ENCODE measurements at places on chromosomes 4 and X. TPM values are rescaled to one million over a fixed set of nuclear protein-coding genes. Genes with fewer than 3 reads are reported as not detected.

DNA sequence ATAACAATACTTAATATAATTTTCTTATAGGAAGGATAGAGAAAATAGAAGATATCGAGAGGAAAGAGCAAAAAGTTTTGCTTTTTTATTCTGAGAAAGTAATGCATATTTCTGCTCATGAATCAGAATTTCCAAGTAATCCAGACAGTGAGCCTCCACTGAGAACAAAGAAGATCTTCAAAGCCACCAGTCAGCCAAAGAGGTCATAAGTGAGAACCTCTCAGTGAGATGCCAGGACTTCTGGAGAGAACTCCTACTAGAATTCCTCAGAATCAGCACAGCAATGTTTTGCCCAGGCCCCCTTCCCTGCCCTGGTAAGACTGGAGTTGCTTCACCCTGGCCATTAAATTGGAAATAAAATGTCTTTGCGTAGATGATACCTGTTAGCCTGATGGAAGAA lies 254.4 kb upstream of the FAT4 start:
- no peak for ATAC-seq

GRCh38 chr4:176874721-176875445 lies 82.2 kb upstream of the VEGFC start:
- ATAC-seq = no peak

The PRKG2 gene
- 3.9 TPM for total RNA-seq

- ATAC-seq = no peak
These were observed 33.3 kb upstream of the RBBP7 start for GRCh38 chrX:16903274-16904022.

DNA sequence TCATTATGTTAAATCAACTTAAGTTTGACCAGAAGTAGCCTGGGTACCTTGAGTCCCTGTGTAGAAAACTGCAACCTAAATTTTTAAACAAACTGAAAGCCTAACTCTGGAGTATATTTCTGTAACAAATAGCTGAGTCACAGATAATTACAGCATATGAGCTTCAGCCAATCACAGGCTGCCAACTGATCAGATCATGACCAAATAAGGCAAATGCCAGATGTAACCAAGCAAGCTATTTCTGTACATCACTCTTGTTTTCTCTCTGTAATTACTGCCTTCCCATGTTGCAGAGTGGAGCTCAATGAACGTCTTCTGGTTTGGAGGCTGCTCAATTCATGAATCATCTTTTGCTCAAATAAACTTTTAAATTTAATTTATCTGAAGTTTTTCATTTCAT lies 980.9 kb upstream of the DIAPH2 start:
- no peak for ATAC-seq

DNA sequence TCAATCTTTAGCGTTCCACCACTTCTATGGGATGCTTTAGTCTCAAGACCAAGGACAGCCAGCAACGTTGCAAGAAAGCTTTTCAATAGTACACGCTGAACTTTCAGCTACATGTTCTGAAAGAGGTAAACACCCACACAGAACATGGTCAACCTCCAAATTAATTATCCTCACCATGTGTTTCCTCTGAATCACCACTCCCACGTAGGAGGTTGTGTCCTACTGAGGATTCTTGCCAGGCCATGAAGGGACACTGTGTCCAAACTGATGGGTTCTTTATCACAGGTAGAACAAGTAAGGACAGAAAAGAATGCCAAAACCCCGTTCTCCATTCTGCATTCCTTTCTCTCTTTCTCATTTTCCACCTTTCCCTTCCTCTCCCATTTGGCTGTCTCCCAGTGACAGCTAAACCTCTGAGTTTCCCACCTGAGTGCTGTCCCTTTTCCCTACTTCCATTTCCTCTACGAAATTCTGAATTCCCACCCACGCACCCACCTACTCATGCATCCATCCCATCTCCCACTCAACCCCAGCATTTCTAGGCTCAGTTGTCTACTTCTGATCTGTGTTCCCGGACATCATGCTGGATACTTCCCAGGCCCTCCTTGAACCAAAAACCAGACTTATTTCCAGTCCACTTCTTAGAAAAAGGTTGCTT lies 29.0 kb upstream of the GPM6B start:
- no peak for ATAC-seq
